ENCODE measurements at places on chromosomes 7 and 10.

DNA sequence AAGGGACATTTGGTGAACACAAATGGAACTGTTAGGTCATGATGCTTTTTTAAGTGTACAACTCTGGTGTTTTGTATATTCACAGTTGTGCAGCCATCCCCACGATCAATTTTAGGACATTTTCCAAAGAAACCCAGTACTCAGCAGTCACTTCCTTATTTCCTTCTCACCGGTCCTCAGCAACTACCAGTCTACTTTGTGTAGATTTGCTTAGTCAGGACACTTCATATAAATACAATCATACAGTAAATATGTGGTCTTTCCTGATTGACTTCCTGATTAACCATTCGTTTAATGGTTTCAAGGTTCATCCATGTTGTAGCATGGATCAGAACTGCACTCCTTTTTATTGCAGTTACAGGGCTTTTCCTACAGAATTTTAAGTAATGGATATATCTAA is 14.4 kb downstream of the SGPL1 start:
- no peak for DNase-seq

DNA sequence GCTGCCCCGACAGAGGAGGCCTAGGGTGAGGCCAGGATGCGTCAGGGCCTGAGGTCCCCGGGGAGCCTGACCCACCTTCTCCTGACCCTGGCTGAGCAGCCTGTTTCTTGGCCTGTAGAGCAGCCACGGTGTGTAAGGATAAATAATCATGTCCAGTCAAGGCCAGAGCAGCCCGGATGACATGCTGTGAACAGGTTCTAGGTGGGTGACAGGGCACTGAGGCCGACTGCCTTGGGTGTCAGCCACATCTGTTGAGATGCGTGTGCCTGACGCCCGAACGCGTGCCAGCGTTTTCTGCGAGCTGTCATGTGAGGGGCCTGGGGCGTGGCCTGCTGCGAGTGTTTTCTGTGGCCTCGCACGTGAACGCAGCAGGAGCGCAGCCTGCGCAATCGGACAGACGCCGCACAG is 118.3 kb downstream of the FAM53B start:
- no peak for DNase-seq

GRCh38 chr10:49299816-49300139 is 808 bp downstream of the C10orf71 start:
- DNase-seq = no peak

GRCh38 chr7:35430547-35431153 is 176.8 kb upstream of the TBX20 start:
- no peak for DNase-seq

DNA sequence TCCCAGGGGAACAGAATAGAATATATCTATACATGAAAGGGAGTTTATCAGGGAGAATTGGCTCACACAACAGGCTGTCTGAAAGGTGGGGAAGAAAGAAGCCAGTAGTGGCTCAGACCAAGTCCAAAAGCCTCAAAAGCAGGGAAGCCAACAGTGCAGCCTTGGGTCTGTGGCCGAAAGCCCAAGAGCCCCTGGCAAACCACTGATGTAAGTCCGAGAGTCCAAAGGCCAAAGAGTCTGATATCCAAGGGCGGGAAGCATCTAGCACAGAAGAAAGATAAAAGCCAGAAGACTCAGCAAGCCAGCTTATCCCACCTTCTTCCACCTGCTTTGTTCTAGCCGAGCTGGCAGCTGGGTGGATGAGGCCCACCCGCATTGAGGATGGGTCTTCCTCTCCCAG is 172.5 kb downstream of the CCDC71L start:
- no peak for DNase-seq

GRCh38 chr10:10722422-10722821 is 295.2 kb upstream of the CELF2 start:
- DNase-seq = no peak

DNA sequence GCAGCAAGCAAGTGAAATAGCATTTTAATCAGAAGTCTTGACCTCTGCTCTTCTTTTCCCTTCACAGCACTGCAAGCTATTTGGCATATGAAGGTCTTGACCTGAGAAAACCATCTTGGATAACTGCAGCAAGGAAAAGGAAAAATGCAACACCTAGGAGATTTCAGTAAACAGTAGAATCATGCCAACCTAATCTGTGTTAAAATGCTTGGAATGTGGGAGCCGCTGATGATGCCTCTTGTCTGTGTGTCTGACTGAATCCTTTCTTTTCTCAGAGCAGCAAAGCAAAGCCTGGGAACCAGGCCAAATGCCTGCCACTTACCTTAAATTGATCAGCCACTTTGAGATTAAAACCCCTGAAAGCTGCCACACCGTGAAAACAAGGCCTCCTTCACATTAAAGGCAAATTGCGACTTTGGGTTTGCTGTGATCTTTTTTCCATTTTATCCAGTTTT is 80.4 kb upstream of the CDK6 start:
- DNase-seq = no peak

DNA sequence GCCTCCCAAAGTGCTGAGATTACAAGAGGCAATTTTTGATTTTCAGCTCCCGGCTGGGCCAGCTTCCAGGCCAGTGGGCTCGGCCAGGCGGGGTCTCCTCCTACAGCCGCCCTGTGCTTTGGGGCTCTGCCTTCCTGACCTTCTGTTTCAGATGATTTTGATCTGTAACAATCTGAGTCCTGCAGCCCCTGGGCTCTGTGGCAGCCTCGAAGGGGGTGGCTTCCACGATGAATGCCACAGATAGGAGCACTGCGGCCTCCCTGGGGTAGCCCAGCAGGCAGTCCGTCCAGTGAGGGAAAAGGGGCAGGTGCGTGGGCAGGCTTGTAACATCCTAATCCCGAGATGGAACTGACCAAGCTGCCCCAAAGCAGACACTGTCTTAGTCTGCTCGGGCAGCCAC is 177.5 kb downstream of the DNAJB6 start:
- DNase-seq = peak; percentile 83

- DNase-seq = no peak
These were observed 45.0 kb upstream of the TSPAN13 start for GRCh38 chr7:16708511-16708910.

DNA sequence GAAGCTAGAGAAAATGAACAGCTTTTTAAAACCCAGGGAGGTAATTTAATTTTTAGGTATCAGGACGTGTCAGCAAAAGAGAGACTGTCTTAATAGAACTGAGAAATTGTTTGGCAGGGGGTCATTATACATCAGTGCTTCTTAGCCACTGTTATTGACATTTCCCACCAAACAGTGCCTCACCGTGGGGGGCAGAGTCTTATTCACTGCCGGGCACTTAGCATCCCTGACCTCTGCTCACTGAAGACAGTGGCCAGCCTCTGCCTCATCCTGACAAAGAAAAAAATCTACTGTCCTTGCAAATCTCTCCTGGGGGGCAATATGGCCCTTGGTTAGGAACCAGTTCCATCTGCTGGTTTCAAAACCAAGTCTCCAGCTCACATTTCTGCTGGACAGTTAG is 14.2 kb upstream of the MKI67 start:
- DNase-seq = no peak

DNA sequence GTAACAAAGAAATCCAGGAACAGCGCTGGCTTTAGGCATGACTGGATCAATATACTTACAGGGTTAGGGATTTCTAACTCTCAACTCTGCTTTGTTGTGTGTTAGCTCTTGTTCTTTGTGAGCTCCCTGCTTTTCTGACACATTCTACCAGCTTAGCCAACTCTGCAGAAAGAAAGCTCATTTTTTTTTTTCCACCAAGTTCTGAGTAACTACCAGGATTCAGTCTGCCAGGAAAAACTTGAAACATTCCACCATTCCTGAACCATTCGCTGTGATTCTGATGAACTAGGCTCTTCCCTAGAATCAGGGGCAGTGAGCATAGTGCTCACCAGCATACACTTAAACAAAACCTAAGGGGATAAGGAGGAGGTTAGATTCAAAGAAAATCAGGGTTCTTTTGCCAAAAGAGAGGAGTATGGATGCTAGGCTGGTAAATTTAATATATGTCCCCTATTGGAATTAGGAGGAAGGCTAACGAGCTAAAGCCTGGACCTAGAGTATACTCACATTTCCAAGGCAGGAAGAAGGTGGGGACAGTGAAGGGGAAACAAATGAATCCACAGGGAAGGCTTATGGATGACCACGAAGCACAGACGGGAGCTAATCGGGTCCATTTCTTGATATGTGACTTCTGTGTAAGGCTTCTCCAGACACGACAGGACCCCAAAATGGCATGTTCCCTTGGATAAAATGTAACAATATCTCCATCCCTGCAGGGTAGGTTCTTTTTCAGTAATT is 183.4 kb downstream of the PRKG1 start:
- DNase-seq = no peak

GRCh38 chr10:13349463-13350274 is 1.6 kb upstream of the SEPHS1 start:
- no peak for DNase-seq

DNA sequence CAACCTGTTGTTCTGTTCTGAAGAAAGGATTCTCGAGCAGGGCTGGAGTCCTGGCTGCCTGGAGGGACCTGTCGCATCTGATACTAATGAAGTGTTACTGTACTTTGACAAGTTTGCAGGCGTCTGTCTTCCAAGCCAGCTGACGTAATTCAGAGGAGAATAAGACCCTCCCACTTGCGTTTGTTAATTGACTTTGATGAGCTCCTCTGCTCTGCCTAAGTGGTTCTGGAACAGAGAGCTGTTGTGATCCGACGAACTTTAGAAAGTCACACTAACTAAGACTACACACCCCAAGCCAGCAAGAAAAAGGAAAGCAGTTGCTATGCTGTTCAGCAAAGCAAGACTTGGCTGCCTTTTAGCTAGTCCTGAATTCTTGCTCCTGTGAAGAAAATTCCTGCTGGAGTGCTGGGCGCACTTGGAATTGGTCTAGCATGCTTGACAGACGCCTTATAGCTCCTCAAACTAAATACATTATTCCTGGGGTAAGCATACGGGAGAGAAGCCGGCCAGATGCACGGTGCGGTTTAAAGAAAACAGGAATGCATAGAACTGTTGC is 200.3 kb downstream of the CACNB2 start:
- DNase-seq = no peak

- DNase-seq = no peak
These were observed 17.2 kb downstream of the RET start for GRCh38 chr10:43094085-43094484.

DNA sequence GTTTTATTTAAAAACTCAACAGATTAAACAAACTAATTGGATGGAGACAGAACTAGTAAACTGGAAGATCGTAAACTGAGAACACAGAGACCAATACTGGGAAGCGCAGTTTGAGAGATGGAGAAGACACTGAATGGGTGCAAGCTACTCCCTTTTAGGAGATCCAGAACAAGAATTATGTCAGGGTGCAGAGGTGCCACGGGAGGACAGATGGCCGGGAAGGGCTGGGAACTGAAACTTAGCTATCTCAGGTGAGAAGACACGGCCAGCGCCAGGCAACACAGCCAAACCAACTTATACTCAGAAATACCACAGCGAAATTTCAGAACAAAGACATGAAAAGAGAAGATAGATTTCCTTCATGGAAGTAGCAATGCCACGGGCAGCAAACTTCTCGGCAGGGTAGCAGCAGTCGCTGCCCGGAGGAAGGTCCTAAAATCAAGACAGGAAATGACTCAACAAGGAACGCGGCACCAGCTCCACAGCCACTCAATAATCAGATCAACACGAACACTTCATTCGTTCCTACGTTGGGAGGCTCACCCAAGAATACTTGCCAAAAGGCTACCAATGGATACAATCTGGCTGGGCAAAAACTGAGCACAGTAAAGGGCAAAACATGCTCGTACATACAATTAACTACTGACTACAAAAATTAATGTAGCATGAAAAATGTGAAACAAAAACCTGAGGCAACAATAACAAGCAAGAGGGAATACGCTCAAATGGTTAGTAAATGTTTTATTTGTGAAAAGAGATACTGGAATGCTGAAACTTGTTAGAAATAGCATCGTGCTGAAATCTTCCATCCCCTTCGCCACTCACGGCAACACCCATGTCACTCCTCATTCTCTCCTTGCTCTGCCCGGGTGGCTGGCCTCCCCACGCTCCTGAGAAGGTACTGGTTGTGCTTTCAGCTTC is 2.2 kb upstream of the LRRC27 start:
- DNase-seq = no peak

DNA sequence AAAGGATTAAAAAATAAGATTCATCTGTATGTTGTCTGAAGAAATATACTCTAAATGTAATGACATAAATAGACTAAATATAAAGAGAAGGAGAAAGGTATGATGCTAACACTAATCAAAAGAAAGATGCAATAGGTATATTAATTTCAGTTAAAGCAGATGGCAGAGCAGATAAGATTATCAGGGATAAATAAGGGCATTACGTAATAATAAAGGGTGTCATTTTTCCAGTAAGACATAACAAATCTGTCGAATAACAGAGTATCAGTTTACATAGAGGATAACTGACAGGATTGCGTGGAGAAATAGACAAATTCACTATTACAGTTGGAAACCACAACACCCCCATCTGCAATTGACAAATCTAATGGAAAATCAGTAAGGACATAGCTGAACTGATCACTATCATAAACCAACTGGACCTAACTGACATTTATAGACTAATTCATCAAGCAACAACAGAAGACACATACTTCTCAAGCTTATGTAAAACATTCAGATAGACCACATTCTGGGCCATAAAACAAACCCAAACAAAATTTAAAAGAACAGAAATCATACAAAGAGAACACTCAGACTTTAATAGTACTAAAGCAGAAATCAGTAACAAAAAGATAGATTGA is 384.1 kb upstream of the COBL start:
- no peak for DNase-seq

GRCh38 chr7:34675749-34676374 is 17.8 kb downstream of the NPSR1 start:
- no peak for DNase-seq

DNA sequence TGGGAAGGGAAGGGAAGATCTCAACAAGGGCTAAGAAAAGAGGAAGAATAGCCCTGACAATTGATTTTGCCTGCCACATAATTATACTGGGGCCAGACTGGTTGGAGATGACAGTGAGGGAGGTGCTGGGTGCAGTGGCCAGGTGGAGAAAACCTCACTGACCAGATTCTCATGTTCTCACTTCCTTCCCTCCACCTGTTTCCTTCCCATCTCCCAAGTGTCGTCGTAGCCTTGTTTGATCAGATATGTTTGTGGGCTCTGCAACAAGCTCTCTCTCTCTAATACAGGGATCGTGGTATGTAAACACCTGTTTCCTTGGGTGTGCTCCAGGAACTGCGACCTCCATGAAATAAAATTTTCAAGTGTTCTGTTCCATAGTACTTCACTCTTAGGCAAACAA is 60.2 kb downstream of the VCL start:
- no peak for DNase-seq

Data from mesenteric fat pad (tissue), 1 donor.